ENCODE measurements at places on chromosomes 1 and 21.

GRCh38 chr1:56450004-56450666 lies 129.2 kb downstream of the PLPP3 start:
- DNase-seq: no peak
- H3K4me1 ChIP-seq: peaks cover 60% of the 10 kb centered on the region
- H3K27me3 ChIP-seq: no peaks in the 10 kb centered on the region

GRCh38 chr1:115408533-115408932 lies 70.5 kb upstream of the NGF start:
- H3K27me3 ChIP-seq: no peaks in the 10 kb centered on the region
- no peak for DNase-seq
- H3K36me3 ChIP-seq: no peaks in the 10 kb centered on the region
- H3K27ac ChIP-seq: peak overlapping the region; percentile 46
- H3K4me3 ChIP-seq: no peak overlapping the region

DNA sequence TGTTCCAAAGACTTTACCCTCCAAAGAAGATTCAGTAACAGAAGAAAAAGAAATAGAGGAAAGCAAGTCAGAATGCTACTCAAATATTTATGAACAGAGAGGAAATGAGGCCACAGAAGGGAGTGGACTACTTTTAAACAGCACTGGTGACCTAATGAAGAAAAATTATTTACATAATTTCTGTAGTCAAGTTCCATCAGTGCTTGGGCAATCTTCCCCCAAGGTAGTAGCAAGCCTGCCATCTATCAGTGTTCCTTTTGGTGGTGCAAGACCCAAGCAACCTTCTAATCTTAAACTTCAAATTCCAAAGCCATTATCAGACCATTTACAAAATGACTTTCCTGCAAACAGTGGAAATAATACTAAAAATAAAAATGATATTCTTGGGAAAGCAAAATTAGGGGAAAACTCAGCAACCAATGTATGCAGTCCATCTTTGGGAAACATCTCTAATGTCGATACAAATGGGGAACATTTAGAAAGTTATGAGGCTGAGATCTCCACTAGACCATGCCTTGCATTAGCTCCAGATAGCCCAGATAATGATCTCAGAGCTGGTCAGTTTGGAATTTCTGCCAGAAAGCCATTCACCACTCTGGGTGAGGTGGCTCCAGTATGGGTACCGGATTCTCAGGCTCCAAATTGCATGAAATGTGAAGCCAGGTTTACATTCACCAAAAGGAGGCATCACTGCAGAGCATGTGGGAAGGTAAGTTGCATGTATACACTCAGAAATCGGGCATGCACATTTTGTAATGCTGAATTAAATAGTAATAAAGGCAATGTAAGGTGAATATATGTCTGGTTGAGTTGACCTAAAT lies 97.2 kb downstream of the ZFYVE9 start:
- peaks cover 8% of the 10 kb centered on the region for H3K36me3 ChIP-seq
- no peaks in the 10 kb centered on the region for H3K27me3 ChIP-seq
- no peak overlapping the region for H3K4me3 ChIP-seq

GRCh38 chr1:226414098-226414698 lies 6.3 kb upstream of the PARP1 start:
- H3K27me3 ChIP-seq: no peaks in the 10 kb centered on the region
- H3K4me1 ChIP-seq: no peaks in the 10 kb centered on the region
- DNase-seq: no peak
- no peak overlapping the region for H3K27ac ChIP-seq
- H3K36me3 ChIP-seq: no peaks in the 10 kb centered on the region

- DNase-seq: no peak
- no peak overlapping the region for H3K27ac ChIP-seq
- H3K4me3 ChIP-seq: no peak overlapping the region
- no peaks in the 10 kb centered on the region for H3K4me1 ChIP-seq
- no peaks in the 10 kb centered on the region for H3K27me3 ChIP-seq
Measured at GRCh38 chr1:87513255-87513654, 184.6 kb downstream of the LMO4 start.

- DNase-seq: no peak
- H3K4me3 ChIP-seq: no peak overlapping the region
- H3K4me1 ChIP-seq: no peaks in the 10 kb centered on the region
Measured at GRCh38 chr21:29893687-29894086, 46.1 kb downstream of the GRIK1 start.

DNA sequence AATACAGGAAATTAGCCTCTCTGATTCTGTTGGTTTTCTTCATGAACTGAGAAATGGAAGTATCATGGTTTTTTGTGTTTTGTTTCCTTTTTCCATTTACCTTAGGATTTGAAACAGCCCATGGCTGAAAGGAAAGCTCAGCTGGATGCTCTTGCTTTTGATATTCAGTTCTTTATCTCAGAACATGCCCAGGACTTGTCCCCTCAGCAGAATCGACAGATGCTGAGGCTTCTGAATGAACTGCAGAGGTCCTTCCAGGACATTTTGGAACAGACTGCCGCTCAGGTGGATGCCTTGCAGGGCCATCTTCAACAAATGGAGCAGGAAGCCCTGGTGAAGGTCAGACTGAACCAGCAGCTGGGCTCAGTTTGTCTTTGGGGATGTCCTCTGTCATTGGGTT lies 142.4 kb downstream of the MACF1 start:
- DNase-seq: no peak
- H3K27ac ChIP-seq: no peak overlapping the region
- peaks cover 83% of the 10 kb centered on the region for H3K36me3 ChIP-seq

GRCh38 chr1:29171521-29171920 lies 10.2 kb downstream of the SRSF4 start:
- no peaks in the 10 kb centered on the region for H3K27me3 ChIP-seq
- H3K27ac ChIP-seq: no peak overlapping the region
- DNase-seq: no peak
- H3K4me3 ChIP-seq: no peak overlapping the region
- H3K4me1 ChIP-seq: peaks cover 43% of the 10 kb centered on the region

DNA sequence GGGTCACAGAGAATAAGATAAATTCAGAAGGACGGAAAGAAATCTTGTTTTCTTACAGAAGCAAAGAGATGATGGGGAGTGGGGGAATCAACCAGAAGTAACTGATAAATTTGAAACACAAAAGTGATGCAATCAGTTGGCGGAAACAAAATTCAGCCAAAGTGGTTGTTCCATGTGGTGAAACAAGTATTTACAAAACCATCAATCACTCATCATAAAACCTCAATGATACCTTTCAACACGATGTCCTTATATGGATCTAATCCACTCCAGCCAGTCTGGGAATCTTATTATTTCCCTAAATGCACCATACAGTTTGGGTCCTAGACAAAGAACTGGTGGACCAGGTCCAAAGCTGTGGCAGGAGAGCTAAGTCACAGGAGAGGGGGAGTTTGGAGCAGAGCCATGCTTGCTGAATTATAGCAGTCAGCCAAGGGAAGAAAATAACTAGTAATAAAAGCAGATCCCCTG lies 303.8 kb upstream of the LRRC7 start:
- H3K4me3 ChIP-seq: no peak overlapping the region
- peaks cover 8% of the 10 kb centered on the region for H3K4me1 ChIP-seq
- no peak overlapping the region for H3K27ac ChIP-seq
- no peaks in the 10 kb centered on the region for H3K27me3 ChIP-seq
- DNase-seq: no peak

DNA sequence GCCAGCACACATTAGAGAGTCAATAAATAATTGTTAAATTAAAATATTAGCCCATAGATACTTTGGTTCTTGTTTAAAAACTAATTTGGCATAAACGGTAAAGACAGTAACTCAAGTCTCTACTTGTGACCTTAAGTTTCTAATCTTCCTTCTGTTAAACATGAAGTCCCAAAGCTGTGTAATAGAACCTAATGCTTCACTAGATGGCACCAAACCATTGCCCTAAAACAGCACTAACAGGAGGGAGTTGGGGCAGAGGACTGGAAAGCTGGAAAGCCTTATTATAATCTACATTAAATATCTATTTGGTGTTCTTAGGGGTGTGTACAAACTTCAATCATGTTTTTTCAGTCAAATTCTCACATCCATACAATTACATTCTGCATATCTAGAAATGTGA lies 176.7 kb downstream of the OLFM3 start:
- H3K27me3 ChIP-seq: no peaks in the 10 kb centered on the region
- no peaks in the 10 kb centered on the region for H3K4me1 ChIP-seq
- H3K4me3 ChIP-seq: no peak overlapping the region
- DNase-seq: no peak
- no peak overlapping the region for H3K27ac ChIP-seq

DNA sequence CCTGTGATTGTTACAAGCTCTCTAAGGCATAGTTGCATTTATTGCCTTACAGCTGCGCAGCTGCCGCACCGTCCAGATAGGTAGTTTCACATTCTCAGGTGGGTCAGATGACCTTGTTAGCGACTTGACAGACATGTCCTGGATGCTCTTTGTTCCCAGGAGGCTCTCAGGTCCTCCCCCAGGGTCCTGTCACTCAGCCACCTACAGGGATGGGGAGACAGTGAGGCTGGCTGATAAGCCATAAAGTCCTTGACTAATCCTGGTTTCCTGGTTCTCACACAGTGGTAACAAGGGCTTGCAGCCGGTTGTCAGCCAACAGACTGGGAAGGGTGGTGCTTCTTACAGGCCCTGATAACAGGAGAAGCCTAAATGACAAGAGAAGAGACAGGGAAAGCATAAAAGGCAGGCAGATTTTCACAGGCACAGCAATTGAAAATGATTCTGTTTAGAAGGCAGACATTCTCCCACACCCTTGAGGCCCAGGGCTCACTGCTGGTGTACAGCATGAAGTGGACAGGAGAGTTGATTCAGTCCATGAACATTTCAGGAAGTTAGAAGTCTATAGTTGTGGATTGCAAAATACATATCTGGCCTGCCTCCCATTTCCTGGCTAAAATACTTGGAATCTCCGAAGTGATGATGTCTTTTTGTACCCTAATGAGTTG lies 2.9 kb downstream of the ARF1 start:
- H3K27ac ChIP-seq: peak overlapping the region; percentile 96
- DNase-seq: no peak
- peaks cover 12% of the 10 kb centered on the region for H3K36me3 ChIP-seq
- peaks cover 84% of the 10 kb centered on the region for H3K4me1 ChIP-seq
- H3K4me3 ChIP-seq: peak overlapping the region; percentile 78

DNA sequence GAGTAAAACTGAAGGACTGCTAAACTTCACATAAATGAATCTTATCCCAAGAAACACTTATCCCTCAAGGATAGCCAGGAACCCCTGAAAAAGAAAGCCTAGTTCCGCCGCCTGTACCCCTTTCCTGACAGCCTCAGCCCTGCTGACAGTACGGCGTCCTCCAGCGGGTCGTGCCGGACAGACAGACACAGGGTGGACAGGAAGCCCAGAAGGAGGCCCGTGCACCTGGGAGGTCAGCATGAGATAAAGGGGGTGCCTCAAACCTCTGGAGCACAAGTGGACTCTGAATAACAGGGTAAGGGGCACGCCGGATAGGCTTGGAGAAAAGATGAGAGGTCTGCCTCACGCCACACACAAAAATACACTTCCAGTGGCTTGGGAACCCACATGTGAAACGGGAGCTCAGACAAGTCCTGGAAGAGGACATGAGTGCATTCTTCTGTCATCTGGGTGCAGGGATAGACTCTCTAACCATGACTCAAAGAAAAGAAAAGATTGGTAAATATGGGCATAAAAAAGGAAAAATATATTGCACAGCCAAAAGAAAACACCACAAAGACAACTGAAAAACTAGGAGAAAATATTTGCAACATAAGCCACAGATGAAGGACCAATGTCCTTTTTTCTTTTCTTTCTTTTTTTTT lies 17.3 kb upstream of the ADARB1 start:
- H3K27me3 ChIP-seq: no peaks in the 10 kb centered on the region
- no peak overlapping the region for H3K4me3 ChIP-seq
- H3K27ac ChIP-seq: no peak overlapping the region

DNA sequence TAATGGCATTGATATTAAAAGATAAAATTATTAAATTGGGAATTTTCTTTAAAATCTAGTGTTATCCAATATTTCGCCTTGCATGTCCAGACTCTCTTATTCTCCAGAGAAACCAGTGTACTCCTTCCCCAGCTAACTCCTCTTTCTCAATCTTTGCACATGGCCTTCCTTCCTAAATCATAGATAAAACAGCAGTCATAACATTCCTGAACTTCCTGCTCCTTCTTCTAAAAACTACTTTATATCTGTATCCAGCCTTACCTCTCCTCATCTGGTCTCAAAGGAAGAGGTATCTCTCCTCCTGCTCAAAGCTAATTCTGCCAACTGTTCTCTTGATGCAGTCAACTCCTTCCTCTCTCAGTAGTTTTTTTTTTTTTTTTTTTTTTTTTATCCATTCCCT lies 39.5 kb upstream of the NEK7 start:
- no peak overlapping the region for H3K4me3 ChIP-seq
- H3K27me3 ChIP-seq: no peaks in the 10 kb centered on the region
- H3K36me3 ChIP-seq: no peaks in the 10 kb centered on the region
- H3K4me1 ChIP-seq: no peaks in the 10 kb centered on the region

- H3K4me1 ChIP-seq: no peaks in the 10 kb centered on the region
- no peaks in the 10 kb centered on the region for H3K27me3 ChIP-seq
- no peak for DNase-seq
- no peak overlapping the region for H3K27ac ChIP-seq
- H3K4me3 ChIP-seq: no peak overlapping the region
Measured at GRCh38 chr1:39761557-39762260, 9.4 kb downstream of the OXCT2 start.

DNA sequence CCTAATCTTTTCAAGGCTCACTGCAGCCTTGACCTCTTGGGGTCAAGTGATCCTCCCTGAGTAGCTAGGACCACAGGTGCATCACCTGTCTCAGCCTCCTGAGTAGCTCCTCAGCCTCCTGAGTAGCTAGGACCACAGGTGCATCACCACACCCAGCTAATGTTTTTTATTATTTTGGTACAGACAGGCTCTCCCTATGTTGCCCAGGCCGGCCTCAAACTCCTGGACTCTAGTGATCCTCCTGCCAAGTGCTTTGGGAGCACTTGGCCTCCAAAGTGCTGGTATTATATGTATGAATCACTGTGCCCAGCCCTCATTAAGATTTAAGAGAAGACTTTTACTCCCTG lies 58.5 kb upstream of the S1PR1 start:
- H3K27ac ChIP-seq: no peak overlapping the region
- no peaks in the 10 kb centered on the region for H3K36me3 ChIP-seq
- DNase-seq: no peak

GRCh38 chr1:230589951-230590350 lies 52.3 kb upstream of the COG2 start:
- no peaks in the 10 kb centered on the region for H3K4me1 ChIP-seq
- no peak for DNase-seq
- H3K36me3 ChIP-seq: no peaks in the 10 kb centered on the region
- H3K27ac ChIP-seq: no peak overlapping the region
- no peak overlapping the region for H3K4me3 ChIP-seq

- DNase-seq: no peak
- H3K4me3 ChIP-seq: peak overlapping the region; percentile 53
- H3K27ac ChIP-seq: peak overlapping the region; percentile 86
- H3K36me3 ChIP-seq: peaks cover 8% of the 10 kb centered on the region
- H3K4me1 ChIP-seq: peaks cover 49% of the 10 kb centered on the region
- no peaks in the 10 kb centered on the region for H3K27me3 ChIP-seq
Measured at GRCh38 chr1:99647490-99647889, 1.6 kb downstream of the PALMD start.

- DNase-seq: no peak
- no peaks in the 10 kb centered on the region for H3K36me3 ChIP-seq
- no peak overlapping the region for H3K4me3 ChIP-seq
- H3K27me3 ChIP-seq: no peaks in the 10 kb centered on the region
- H3K4me1 ChIP-seq: peaks cover 25% of the 10 kb centered on the region
- no peak overlapping the region for H3K27ac ChIP-seq
Measured at GRCh38 chr21:39046236-39046916, 136.9 kb downstream of the PSMG1 start.

GRCh38 chr21:44741921-44742320 lies 30.5 kb upstream of the TSPEAR start:
- no peaks in the 10 kb centered on the region for H3K4me1 ChIP-seq
- no peaks in the 10 kb centered on the region for H3K36me3 ChIP-seq
- no peak overlapping the region for H3K27ac ChIP-seq
- no peak overlapping the region for H3K4me3 ChIP-seq
- H3K27me3 ChIP-seq: no peaks in the 10 kb centered on the region
- no peak for DNase-seq
